Endothelial cell of umbilical vein (primary cell): ENCODE measurements at places on chromosomes 16 and 17. TPM values are rescaled to one million over a fixed set of nuclear protein-coding genes. Genes with fewer than 3 reads are reported as not detected.

DNA sequence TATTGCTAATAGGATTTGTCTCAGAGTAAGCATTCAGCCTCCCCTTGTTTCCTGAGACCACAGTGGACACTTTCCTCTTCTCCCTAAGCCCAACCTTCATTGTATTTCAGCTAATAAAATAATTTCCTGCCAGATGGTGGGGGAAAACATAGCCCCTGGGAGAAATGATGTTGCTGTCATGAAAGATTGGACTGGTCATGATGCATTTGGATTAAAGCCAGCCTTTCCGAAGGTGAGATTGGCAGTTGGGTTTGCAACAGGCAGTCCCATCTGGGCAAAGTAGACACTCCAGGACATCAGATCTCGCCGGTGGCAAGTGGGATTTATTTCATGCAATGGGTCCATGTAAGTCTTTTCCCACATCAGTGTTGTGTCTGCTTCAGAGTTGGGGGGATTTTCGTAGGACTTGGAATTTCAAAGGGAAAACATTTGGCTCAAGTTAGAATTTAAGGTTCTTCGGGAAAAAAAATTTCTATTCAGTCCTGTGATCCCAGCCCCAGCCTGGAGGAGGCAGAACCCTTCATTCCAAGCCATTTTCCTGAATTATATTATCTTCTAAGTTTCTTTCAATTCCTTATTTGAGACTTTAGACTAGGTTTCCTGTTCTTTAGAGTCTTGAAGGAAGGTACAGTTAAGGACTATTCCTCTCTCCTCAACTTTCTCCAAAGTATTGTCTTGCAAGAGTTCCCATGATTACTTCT lies 391.7 kb downstream of the XYLT1 start:
- H3K36me3 ChIP-seq, result no peaks in the 10 kb centered on the region
- no peak overlapping the region for H3K27ac ChIP-seq
- H3K4me3 ChIP-seq, result no peak overlapping the region
- H3K4me1 ChIP-seq, result no peaks in the 10 kb centered on the region

GRCh38 chr16:2507665-2508064 lies 6.1 kb upstream of the ATP6V0C start:
- H3K4me3 ChIP-seq, result no peak overlapping the region
- no peaks in the 10 kb centered on the region for H3K36me3 ChIP-seq
- H3K27me3 ChIP-seq, result no peaks in the 10 kb centered on the region

DNA sequence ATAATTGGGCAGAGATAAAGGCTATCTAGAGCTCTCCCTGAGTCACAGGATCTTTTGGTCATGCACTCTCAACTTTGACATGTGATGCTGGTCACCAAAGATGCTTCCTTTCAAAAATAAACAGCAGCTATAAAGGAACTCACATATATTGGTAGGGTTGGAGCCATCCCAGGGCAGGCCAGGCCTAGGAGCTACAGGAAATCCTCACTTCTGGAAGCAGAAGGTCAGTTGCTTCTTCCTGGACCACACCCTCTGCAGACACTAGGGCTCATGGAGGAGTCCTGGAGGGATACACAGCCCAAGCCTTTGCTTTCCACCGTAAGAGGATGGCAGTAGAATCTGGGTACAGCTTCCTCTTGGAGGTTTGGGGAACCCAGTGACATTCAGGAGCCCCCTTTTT lies 24.6 kb downstream of the SOST start:
- H3K36me3 ChIP-seq, result no peaks in the 10 kb centered on the region
- H3K4me3 ChIP-seq, result no peak overlapping the region
- no peaks in the 10 kb centered on the region for H3K4me1 ChIP-seq
- no peak for DNase-seq
- H3K27ac ChIP-seq, result no peak overlapping the region

DNA sequence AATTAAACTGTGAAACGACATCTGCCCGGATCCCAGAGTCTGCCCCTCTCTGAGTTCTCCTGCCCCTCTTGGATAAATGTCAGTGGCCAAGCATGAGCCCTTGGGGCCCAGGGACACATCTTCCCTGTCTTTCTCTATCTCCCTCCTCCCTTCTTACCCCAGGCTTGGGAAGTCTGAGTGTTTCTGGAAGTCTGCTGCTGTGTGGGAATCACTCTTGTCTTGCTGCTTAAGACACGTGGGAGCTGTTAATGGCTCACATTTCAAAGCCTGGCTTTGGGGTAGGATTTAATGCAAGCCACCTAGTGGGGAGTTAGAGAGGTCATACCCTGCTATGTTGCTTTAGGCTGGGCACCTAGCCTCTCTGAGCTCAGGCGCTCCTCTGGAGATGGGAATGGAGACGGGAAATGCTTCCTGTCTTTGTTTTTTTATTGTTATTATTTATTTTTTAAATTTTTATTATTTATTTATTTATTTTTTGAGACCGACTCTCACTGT lies 218.5 kb upstream of the CIBAR2 start:
- no peak overlapping the region for H3K27ac ChIP-seq
- no peaks in the 10 kb centered on the region for H3K27me3 ChIP-seq
- no peak for DNase-seq
- peaks cover 30% of the 10 kb centered on the region for H3K4me1 ChIP-seq
- no peak overlapping the region for H3K4me3 ChIP-seq

The CDH1 gene
- 0.69 TPM in 1 of 2 replicates, not detected in the other for total RNA-seq

The LPCAT2 gene
- total RNA-seq, result 72.9 and 79.1 TPM in 2 replicates

- no peaks in the 10 kb centered on the region for H3K27me3 ChIP-seq
- no peak overlapping the region for H3K27ac ChIP-seq
- H3K4me3 ChIP-seq, result no peak overlapping the region
- no peak for DNase-seq
- H3K36me3 ChIP-seq, result peaks cover 26% of the 10 kb centered on the region
Measured at GRCh38 chr17:58493506-58493905, 5.3 kb upstream of the HSF5 start.

The REXO5 gene
- 7.4 and 11.5 TPM in 2 replicates for total RNA-seq

DNA sequence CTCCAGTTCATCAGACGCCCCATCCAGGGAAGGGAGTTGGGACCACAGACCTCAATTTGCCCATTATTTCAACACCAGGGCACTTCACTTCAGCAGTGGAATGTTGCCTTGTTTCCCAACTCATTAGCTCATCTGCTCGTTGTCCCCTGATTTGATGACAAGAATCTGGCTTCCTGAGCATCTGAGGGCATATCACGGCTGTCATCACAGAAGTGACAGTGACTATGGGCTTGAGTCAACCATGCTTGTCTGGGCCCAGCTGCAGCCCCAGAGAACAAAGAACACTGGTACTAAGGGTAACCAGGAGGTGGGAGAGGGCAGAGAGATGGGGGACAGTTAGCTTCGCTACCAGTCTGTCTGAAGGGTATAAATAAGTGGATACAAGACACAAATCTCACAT lies 266.0 kb upstream of the SDK2 start:
- no peak overlapping the region for H3K4me3 ChIP-seq
- no peaks in the 10 kb centered on the region for H3K27me3 ChIP-seq
- DNase-seq, result no peak
- no peak overlapping the region for H3K27ac ChIP-seq
- H3K4me1 ChIP-seq, result no peaks in the 10 kb centered on the region

- no peak for DNase-seq
- no peak overlapping the region for H3K27ac ChIP-seq
- no peaks in the 10 kb centered on the region for H3K36me3 ChIP-seq
- H3K4me3 ChIP-seq, result no peak overlapping the region
- H3K4me1 ChIP-seq, result peaks cover 17% of the 10 kb centered on the region
Measured at GRCh38 chr17:77288115-77288619, 147.4 kb downstream of the SEC14L1 start.

- no peak overlapping the region for H3K4me3 ChIP-seq
- H3K27ac ChIP-seq, result no peak overlapping the region
- H3K36me3 ChIP-seq, result no peaks in the 10 kb centered on the region
Measured at GRCh38 chr16:73192232-73192894, 144.4 kb upstream of the ZFHX3 start.

DNA sequence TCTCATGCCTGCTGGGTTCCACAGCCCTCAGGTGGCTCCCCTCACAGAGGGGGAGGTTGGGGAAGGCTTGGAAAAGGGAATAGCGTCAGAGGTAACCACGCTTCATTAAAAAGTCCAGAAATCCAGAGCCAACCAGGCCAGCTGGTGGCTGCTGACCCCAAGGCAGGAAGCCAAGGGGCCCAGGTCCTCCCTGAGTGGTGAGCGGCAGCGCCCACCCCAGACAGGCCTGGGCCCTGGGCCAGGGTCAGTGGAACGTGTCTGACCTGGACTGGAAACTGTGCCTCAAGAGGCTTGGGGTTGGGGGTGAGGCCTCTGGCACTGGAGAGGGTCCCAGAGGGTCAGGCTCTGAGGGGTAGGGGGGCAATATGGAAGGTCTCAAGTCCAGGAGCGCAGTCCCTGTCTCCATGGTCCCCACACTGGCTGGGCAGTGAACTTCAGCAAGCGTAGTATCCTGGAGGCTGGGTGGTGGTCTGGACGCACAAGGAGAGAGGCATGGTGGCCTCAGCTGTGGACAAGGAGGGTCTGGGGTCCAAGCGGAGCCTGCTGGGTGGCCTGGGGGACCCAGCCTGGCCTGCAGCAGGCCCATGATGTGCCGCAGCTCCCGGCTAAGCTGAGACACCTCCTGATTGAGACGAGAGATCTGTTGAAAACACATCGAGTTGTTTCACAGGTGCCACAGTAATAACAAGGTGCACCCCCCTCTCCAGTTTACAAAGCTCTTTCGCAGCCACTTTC lies 5.2 kb upstream of the RAB5C start:
- H3K4me1 ChIP-seq, result peaks cover 4% of the 10 kb centered on the region
- DNase-seq, result no peak
- no peak overlapping the region for H3K27ac ChIP-seq
- H3K4me3 ChIP-seq, result no peak overlapping the region
- H3K36me3 ChIP-seq, result no peaks in the 10 kb centered on the region

- H3K27ac ChIP-seq, result no peak overlapping the region
- no peaks in the 10 kb centered on the region for H3K36me3 ChIP-seq
- H3K27me3 ChIP-seq, result peaks cover 11% of the 10 kb centered on the region
- DNase-seq, result no peak
- no peak overlapping the region for H3K4me3 ChIP-seq
Measured at GRCh38 chr17:3957735-3958599, 6.3 kb downstream of the ATP2A3 start.

The HDAC5 gene
- total RNA-seq, result 40.2 and 40.4 TPM in 2 replicates

The HS3ST4 gene
- not detected in 2 replicates for total RNA-seq

DNA sequence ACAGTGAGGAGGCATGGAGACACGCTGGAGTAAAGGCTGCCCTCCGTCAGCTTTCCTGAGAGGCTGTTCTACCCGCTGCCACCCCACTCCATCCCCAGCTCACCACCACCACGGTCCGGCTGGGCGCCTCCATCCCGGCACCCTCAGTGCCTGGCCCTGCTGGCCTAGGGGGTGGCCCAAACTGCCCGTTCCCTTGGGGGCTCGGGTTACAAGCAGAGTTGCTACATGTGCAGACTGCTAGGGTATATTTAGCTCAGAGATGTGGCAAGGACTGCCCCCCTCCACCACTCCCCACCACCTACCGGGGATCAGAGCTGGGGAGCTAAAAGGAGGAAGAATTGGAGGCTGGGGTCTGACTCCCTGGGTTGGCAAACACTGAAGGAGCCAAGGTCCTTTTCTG lies 4.1 kb downstream of the CACNB1 start:
- H3K36me3 ChIP-seq, result peaks cover 3% of the 10 kb centered on the region
- H3K27me3 ChIP-seq, result no peaks in the 10 kb centered on the region
- H3K27ac ChIP-seq, result no peak overlapping the region
- no peak for DNase-seq

DNA sequence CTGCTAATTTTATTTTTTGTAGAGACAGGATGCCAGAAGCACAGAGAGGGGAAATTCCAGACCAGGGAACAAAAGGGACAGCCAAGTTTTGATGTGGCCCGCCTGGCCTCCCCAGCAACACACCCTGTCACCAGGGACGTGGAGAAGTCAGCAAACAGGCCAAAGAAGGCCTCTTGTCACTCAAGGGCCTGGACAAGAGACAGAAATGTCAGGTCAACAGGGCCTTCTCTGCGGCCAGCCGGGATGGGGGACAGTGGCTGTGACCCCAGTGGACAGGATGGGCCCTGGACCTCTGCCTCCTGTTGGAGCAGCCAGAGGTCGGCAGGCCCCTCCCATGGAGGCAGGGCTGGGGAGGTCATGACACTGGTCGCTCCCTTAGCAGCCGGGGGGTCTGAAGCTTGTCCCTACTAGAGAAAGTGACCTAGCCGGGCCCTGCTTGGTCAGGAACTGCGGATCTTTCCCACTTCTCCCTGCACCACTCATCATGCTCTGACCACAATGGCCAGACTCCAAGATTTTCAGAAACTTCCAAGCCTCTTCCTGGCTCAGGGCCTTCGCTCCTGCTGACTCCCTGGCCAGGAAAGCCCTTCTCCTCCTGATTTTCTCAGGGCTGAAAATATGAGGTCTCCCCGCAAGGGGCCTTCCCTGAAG lies 9.2 kb upstream of the TVP23A start:
- H3K36me3 ChIP-seq, result no peaks in the 10 kb centered on the region
- peak; percentile 63 for DNase-seq
- peaks cover 12% of the 10 kb centered on the region for H3K4me1 ChIP-seq
- no peaks in the 10 kb centered on the region for H3K27me3 ChIP-seq
- no peak overlapping the region for H3K4me3 ChIP-seq
- H3K27ac ChIP-seq, result no peak overlapping the region

GRCh38 chr16:20327444-20328041 lies at the start of gene GP2:
TSS of gene GP2 (minus strand) at chr16:20327513. CDS start at chr16:20326431, 1,082 bp downstream.
- H3K27ac ChIP-seq, result no peak within 1 kb of the TSS
- DNase-seq, result no peak
- H3K4me3 ChIP-seq, result no peak within 1 kb of the TSS
- no peaks in the 10 kb centered on the region for H3K4me1 ChIP-seq
- H3K36me3 ChIP-seq, result no peaks in the 10 kb centered on the region
- H3K27me3 ChIP-seq, result no peaks in the 10 kb centered on the region

DNA sequence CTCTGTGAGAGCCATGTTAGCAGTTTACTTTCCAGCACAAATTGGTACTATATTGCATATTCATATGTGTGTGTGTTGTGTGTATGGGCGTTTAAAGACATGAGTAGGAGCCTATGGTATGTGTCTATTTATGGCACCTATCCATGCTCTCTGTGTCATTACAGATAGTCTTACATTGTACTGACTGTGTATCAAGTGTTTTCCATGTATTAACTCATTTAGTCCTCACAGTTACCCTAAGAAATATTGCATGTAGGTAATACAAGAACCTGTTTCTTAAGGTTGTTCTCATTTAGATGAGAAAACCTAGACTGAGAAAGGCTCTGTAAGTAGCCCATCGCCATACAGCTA lies 1.6 kb downstream of the ALG1 start:
- no peaks in the 10 kb centered on the region for H3K27me3 ChIP-seq
- peaks cover 8% of the 10 kb centered on the region for H3K4me1 ChIP-seq
